ENCODE measurements at places on chromosomes 13 and 19.

DNA sequence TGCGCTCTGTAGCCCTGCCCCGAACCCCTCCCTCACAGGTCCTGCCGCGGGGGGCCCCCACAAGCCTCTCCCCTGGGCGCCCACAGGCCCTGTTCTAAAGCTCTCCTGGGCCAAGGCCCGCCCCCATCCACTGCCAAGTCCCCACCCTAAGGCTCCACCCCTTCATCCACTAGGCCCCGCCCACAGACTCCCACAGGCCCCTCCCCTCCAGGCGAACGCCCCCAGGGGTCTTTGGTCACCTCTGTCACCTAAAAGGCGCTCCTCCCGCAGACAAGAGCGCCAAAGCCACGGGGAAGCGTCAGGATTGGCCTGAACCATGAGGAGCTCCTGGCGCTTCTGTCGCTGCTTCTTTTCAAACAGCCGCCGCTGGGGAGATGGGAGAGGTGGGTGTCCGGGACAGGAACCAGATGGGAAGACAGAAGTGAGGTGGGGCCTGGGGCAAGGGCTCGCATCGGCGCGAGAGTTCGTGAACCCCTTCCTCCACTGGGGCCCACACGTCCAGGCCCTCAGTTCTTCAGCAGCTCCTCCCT, 2.3 kb downstream of the TULP2 start:
- DNase-seq: no peak

DNA sequence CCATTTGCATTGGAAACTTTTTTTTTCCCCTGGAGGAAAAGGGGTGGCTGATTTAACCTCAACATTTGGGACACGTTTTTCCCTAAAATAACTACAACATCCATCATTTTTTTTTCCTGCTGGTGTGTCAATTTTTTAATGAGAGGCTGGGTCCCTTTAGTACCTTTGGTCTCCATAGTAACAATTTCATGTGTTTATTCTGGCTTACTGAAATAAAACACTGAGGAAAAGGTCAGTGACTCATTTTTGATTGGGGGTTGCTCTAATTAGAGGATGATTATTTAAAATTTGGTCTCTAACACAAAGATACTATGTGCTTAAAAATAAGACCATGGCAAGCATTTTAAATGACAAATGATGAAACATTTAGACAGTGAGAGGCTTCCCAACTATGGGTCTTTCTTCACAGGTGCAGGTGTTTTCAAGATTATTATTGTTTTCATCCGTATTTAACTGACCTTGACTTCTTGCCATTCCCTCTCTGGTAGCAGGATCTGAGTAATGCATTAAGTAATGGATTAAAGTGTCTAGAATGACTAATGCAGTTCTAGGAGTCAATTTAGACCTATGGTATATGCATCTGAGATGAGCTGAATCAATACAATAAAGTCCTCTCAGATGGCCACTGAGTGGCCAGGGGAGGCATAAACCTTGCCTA, 406.4 kb downstream of the KCNRG start:
- no peak for DNase-seq

DNA sequence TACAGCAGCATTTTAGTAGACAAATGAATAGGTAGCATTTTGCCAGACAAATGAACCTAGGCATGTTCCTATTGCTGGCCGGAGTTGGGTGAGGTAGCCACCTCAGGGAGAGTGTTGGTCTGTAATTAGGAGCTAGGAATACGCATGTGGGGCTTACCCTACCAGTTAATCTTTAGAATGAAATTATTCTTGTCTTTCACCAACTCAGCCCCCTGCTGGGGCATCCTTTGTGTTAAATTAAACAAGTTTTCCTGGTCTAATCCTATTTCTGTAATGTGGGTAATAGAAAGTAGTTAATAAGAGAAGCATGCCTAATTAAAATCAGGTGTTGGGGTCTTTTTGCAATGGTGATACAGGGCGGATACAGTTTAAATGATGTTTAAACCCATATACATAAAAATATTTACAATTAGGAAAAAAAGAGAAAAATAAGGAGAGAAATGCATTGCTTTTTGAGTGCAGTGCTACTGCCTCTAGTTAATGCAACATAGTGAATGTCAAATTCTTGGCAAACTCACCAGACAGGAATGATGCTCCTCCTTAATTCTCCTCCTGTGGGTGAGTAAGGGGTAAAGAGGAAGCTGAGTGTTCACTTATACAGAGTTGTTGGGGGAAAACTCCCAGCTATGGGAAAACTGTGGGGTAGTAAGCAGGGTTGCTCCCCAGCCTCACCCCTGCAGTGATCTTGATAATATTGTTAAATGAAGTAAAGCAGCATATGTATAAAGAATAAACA, 276.4 kb upstream of the EDNRB start:
- DNase-seq: no peak

GRCh38 chr13:66501181-66501580, 729.0 kb downstream of the PCDH9 start:
- DNase-seq: no peak

DNA sequence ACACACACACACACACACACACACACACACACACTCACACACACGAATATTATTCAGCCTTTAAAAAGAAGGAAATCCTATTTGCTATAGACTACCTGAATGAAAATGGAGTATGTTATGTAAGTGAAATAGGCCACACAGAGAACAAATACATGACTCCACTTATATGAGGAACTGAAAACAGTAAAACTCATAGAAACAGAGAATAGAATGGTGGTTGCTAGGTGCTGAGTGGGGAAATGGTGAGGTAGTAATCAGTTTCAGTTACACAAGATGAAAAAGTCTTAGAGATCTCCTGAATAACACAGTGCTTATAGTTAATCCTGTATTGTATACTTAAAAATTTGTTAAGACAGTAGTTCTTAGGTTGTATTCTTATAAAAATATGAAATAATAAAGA, 8.2 kb downstream of the ZNF677 start:
- DNase-seq: no peak

GRCh38 chr19:21151460-21151859, 9.6 kb downstream of the ZNF431 start:
- DNase-seq: no peak

- DNase-seq: no peak
Observed at GRCh38 chr19:13712767-13713201, 51.5 kb upstream of the MRI1 start.

DNA sequence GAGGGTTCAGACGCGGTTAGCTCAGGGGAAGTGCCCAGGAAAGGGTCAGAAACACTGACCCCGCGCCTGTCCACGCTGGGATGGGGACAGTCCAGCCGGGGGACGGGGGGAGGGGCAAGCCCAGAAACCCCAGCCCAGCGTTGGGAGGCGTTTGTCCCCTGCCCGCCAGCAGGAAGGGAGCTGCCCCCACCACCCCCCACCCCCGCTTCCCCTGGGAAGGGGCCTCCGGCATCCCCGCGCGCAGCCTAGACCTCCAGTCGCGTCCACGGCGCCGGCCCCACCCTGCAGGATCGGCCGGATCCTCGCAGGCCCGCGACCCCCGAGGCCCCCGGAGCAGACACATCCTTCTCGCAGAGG, 277 bp downstream of the GIPC1 start:
- no peak for DNase-seq

DNA sequence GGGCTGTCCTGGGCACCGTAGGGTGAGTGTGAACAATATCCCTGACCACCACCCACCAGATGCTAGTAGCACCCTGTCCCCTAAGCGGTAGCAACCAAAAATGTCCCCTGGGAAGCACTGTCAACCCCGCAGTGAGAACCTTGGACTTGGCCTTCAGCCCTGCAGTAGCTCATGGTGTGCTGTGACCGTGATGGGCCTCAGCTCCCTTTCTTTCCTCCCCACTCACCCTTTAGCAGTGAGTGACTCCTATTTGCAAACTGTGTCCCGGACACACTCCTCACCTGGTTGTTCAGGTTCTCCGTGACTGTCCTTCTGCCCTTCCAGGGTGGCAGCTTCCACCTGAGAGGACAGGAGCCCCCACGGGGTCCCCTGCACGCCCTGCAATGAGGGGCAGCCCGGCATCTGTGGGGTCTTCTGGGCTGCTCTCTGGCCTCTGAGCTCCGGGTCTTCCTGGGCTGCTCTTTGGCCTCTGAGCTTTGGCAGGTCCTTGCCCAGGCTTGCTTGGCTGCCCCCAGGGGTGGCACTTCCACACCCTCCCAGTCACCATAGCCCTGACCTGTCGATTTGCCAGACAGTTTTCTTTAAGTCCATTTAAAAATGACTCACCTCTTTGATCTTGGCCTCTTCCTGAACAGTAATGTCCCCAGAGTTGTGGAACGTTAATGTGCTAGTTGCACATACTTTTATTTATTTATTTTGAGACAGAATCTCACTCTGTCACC, 3.8 kb downstream of the KDM4B start:
- DNase-seq: no peak

- no peak for DNase-seq
Observed at GRCh38 chr19:5953680-5954213, 24.2 kb downstream of the RANBP3 start.

GRCh38 chr13:105572401-105572800, 963.1 kb downstream of the EFNB2 start:
- DNase-seq: no peak

- no peak for DNase-seq
Observed at GRCh38 chr19:56840451-56841192, at the start of the genes PEG3 and ZIM2. PEG3 (minus strand) TSS chr19:56840726; CDS start chr19:56824655, 16,071 bp downstream. ZIM2 (minus strand) TSS chr19:56840726; CDS start chr19:56824277, 16,449 bp downstream.

GRCh38 chr13:90968166-90968904, 379.2 kb upstream of the MIR17HG start:
- no peak for DNase-seq

DNA sequence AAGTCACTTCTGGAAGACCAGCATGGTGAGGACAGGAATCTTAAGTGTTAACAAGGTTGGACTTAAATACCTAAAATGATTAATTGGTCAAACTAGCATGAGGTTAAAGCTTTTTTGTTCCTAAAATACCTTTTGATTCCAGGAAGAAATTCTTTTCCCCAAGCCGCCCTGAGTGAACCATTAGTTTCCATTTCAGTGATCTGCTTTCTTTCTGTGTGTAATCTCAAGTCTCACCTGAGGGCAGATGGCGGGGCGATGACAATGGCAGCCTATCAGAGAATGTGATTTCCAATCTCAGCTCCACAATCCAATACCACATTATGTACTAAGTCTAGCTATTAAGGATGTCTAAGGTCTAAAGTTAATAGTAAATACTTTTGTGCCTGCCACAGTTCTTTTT, 390.9 kb upstream of the SGCG start:
- no peak for DNase-seq

GRCh38 chr19:13985771-13986347, 20.3 kb downstream of the RFX1 start:
- no peak for DNase-seq

DNA sequence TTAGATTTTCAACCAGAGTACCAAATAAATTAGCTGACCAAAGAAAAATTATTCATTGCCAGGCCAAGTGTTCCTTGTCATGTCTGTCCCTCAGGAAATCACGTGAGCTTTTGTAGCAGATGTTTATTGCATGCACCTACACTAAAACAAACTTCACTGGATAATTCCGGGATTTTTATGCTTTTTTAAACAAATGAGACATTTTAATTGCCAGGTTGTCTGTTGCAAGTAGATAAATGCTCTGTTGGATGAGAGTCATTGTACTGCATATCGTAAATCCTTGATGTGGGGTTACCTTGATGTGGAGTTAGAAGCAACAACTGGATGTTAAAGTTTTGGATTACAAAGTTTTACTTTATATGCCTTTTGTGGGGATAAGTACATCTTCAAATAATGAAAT, 1187.7 kb upstream of the PCDH9 start:
- no peak for DNase-seq

GRCh38 chr19:33861950-33862349, 65.3 kb downstream of the KCTD15 start:
- no peak for DNase-seq

DNA sequence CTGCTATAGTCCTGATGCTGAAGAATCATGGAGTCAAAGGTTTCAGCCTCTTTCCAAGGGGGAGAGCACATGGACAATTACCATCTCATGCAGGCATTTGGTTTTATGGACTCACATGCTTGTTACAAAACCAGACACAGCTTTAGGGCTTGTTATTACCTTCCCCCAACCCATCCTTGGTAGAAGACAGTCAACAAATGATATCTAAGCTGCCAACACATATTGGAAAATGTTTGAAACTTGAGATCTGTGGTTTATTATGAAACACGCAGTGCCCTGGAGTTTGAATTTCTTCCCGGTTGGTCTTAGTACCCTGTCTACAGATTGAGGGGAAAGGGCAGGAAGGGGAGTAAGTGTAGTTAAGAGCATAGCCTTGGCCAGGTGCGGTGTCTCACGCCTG, 12.5 kb upstream of the CYP2A6 start:
- DNase-seq: no peak

DNA sequence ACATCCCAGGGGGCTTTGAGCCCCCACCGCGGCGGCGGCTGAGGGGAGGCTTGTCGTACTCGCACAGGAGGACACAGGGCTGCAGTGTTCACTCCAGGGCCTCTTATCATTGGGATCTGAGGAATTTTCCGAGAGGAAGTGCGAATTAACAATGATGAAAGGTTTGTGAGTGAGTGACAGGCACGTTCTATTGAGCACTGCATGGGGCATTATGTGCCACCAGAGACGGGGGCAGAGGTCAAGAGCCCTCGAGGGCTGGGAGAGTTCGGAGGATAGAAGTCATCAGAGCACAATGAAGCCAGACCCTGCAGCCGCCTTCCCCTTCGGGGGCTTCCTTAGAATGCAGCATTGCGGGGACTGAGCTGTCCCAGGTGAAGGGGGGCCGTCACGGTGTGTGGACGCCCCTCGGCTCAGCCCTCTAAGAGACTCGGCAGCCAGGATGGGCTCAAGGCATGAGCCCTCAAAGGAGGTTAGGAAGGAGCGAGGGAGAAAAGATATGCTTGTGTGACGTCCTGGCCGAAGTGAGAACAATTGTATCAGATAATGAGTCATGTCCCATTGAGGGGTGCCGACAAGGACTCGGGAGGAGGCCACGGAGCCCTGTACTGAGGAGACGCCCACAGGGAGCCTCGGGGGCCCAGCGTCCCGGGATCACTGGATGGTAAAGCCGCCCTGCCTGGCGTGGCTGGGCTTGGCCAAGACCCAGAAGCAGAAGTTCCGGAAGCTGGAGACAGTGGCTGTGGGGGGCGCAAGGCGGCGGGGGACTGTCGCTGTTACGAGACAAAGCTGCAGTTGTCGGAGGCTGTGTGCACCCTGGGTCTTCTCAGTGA, 53.9 kb downstream of the MCF2L start:
- DNase-seq: no peak

DNA sequence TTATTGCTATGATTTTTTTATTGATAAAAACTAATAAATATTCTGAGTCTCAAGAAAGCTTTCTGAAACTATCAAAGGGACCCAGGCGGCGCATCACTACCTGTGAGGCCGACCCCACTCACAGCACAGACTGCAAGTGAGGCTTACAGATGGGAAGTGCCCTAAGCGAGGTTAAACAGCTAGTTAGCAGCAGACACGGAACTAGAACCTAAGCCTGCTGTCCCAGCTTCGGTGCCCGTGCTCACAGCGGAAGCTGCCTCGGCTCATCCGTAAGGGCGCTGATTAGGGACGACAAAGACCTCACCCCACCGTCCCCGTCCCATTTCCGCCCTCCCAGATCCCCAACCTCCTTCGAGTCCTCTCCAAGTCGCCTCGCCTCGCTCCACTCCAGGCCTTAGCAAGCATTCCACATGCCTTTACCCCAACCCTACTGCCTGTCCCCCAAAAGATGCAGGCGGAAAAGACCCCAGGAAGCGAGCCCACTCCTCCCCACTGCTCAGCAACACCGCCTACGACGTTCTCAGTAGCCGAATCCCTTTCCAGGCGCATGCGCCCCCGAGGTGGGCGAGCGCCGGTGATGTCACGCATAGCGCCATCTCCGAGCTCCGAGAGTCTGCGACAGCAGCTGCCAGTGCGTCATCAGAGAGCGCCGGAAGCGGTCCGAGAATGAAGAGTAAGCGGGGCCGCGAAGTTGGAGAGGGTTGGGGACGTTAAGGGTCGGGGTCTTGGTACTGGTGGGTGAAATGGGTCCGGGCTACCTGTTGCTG, at the start of gene POP4:
Gene POP4, plus strand, starts transcription at position 631 of the 767 bp plus-strand sequence. Its CDS starts 36 bp downstream, at position 667.
- DNase-seq: peak; percentile 99

Measured in activated CD4-positive, CD25-positive, alpha-beta regulatory T cell treated with anti-CD3 and anti-CD28 coated beads, Interleukin-2, amount 50 U/mL, for 16 hours (primary cell).